ENCODE measurements at places on chromosomes 12 and 14. TPM values are rescaled to one million over a fixed set of nuclear protein-coding genes. Genes with fewer than 3 reads are reported as not detected.

The CCDC196 gene
- total RNA-seq = not detected

The RD3L gene
- total RNA-seq = 42.5 TPM

The PARP11 gene
- 3.5 TPM for total RNA-seq

- no peak overlapping the region for H3K27ac ChIP-seq
- H3K4me3 ChIP-seq = no peak overlapping the region
- no peaks in the 10 kb centered on the region for H3K27me3 ChIP-seq
- no peaks in the 10 kb centered on the region for H3K4me1 ChIP-seq
- no peaks in the 10 kb centered on the region for H3K36me3 ChIP-seq
- DNase-seq = no peak
These were observed 4.4 kb upstream of the EIF5 start for GRCh38 chr14:103329401-103330347.

Measured in heart left ventricle (tissue), 16 donors.